NCI-H82 (cell line): ENCODE measurements at places on chromosomes 1 and 21.

- DNase-seq: no peak
These were observed 25.1 kb downstream of the USP24 start for GRCh38 chr1:55190109-55190508.

DNA sequence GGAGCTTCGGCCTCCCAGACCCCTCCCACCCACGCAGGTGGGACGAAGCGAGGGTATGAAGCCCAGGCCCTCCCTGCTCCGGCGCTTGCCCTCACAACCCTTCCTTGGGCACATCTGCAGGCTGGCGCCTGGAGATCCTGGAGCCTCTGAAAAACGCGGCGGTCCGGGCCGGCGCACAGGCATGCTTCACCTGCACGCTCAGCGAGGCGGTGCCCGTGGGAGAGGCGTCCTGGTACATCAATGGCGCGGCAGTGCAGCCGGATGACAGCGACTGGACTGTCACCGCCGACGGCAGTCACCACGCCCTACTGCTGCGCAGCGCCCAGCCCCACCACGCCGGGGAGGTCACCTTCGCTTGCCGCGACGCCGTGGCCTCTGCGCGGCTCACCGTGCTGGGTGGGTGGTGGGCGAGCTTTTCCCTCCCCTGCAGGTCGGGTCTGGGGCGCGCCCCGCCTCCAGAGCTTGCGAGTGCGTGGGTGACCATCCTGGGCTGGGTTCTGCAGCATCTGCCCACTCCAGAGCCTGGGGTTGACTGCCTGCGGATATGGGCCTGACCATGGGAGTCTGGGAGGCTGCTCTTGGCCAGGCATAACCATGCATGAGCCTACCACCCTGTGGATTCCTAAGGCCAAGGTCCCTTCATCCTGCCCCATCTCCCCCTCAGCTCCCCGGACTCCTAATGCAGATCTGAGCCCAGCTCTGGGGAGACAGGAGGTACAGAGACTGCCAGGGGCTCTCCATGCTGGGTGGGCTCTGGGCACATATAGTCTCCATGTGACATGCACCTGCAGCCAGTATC, 89.8 kb downstream of the TRIM11 start:
- no peak for DNase-seq

DNA sequence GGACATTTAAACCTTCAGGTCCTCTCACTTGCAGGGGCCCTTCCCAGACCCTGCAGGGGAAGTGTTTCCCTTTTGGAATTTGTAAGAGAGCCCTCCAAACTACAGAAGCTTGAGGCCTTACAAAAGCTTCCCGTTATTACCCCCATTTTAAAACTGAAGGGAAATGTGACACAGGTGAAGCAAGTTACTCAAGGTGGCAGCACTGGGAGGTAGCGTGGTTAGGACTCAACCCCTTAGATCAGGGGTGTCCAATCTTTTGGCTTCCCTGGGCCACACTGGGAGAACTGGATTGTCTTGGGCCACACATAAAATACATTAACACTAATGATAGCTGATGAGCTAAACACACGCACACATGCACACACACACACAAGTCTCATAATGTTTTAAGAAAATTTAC, 15.8 kb upstream of the ZC3H12A start:
- DNase-seq: no peak

- no peak for DNase-seq
These were observed 3.1 kb downstream of the TMEM125 start for GRCh38 chr1:43272576-43273571.

GRCh38 chr21:24294171-24294570, 1313.1 kb downstream of the MRPL39 start:
- DNase-seq: no peak

- no peak for DNase-seq
These were observed 153.0 kb downstream of the DNM3 start for GRCh38 chr1:171994293-171994692.

GRCh38 chr1:4133297-4133938, 233.3 kb upstream of the C1orf174 start:
- no peak for DNase-seq

- no peak for DNase-seq
These were observed 2.4 kb upstream of the KRTAP10-11 start for GRCh38 chr21:44643741-44644310.

- DNase-seq: no peak
These were observed 40.8 kb downstream of the PRSS38 start for GRCh38 chr1:227856147-227856858.

- DNase-seq: no peak
These were observed 7.0 kb upstream of the RWDD3 start for GRCh38 chr1:95226781-95227660.

GRCh38 chr1:59703918-59704378, 110.8 kb upstream of the HOOK1 start:
- DNase-seq: no peak

GRCh38 chr1:8858888-8859706, 19.4 kb downstream of the ENO1 start:
- peak; percentile 72 for DNase-seq

GRCh38 chr1:227731696-227732585, 3.2 kb downstream of the JMJD4 start:
- DNase-seq: peak; percentile 31

GRCh38 chr1:203685168-203685567, 58.5 kb downstream of the ATP2B4 start:
- no peak for DNase-seq

- DNase-seq: peak; percentile 26
These were observed 624 bp downstream of the RIPK4 start for GRCh38 chr21:41765973-41766882.

DNA sequence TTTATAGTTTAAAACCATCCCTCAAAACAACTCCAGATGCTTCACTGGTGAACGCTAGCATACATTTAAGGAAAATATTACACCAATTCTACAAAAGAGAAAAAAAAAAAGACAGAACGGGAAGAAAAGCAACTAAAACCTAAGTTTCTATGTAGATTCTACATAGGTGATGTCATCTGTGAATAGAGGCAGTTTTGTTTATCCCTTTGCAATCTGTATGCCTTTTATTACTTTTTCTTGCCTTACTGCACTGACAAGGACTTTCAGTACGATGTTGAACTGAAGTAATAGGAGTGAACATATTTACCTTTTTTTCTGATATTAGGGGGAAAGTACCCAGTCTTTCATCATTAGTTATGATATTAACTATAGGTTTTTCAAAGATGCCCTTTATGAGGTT, 101.7 kb upstream of the HAO2 start:
- DNase-seq: no peak

DNA sequence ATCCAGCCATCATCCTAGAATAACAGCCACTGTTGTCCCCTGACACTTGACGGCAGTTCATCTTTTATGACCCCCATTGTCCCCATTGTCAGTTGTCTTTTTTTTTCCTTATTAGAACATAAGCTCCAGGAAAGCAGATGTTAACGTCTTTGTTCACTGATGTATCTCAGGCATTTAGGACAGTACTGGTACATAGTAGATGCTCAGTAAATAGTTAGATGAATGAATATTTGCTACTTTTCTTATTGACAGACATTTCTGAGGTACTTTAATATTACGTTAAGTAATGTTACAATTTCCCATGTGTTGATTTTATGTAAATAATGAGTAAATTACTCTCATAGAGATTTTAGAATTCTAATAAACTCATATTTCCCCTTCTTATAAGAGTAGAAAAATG, 69.5 kb downstream of the ADARB1 start:
- no peak for DNase-seq

DNA sequence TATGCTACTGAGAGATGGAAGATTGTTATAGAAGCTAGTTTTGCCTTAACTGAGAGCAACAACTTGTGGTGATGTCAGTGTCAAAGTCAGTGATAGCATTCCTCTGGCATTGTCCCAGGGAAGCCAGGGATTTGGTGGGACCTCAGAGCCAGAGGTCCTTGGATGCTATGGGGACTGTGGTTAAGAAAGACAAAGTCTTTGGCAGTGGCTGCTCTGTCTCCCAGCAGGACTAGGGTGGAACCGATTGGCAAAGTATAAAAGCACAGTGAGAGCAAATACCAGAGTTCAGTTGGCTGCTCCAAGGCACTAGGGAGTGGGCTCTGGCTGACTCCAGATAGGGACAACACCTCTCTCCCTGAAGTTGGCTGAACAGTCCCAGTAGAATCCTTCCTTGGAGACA, 104.8 kb downstream of the GDAP2 start:
- DNase-seq: no peak

- no peak for DNase-seq
These were observed 633.1 kb upstream of the CHRM3 start for GRCh38 chr1:238753252-238753651.

DNA sequence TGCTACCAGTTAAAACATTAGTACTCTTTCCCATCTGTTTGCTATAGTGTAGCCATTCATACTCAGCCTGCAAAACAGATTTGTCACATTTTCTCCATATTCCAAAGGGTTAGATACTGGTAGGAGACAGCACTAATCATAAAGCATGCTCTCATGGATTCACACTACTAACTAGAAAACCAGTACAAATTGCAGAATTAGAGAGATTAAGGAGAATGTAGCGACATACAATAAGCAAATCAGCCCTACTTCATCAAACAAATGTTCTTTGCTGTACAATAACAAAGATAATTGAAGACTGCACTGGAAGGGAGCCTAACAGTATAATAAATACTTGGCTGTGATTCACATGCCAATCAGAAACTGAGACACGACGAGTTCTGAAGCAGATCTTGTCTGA, 368.0 kb upstream of the PRMT6 start:
- no peak for DNase-seq

DNA sequence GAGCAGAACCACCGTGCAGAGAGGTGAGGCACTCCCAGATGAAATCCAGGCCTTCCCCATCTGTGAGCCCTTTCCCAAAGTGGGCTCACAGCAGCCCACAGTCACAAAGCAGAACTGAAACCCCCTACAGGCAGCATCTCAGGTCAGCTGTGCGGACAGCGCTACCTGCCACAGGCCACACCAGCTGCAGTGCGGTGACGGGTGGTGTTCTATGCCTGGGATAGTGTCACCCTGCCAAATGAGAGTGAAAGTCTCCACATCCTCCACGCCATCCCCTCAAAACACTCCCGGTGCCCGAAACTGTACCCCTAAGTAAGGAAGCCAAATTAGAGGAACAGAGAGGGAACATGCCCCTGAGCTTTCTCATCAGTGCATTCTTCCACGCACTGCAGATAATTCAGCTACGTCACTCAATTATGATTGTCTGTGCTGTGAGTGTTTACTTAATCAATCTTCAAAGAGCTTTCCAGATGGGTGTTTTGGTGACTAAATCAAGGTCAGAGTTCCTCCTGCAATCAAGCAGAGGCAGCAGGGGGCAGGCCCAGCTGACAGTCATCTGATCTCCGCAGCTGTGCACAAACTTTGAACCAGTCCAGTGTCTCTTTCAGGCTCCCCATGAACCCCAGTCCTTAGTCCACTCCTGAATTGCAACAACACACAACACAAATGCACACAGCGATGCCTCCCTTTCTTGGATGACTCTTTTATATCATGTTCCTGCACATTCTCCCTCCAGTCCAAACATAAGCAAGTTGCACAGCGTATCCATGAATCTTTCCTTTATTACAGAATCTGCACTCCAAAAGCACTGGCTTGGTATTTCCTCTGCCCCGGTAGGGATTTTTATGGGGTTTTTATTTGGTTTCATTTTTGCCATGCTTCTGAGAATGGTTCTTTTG, 150.0 kb downstream of the TOMM20 start:
- DNase-seq: peak; percentile 69

- no peak for DNase-seq
These were observed 149.3 kb downstream of the PCBP3 start for GRCh38 chr21:45792682-45793383.

DNA sequence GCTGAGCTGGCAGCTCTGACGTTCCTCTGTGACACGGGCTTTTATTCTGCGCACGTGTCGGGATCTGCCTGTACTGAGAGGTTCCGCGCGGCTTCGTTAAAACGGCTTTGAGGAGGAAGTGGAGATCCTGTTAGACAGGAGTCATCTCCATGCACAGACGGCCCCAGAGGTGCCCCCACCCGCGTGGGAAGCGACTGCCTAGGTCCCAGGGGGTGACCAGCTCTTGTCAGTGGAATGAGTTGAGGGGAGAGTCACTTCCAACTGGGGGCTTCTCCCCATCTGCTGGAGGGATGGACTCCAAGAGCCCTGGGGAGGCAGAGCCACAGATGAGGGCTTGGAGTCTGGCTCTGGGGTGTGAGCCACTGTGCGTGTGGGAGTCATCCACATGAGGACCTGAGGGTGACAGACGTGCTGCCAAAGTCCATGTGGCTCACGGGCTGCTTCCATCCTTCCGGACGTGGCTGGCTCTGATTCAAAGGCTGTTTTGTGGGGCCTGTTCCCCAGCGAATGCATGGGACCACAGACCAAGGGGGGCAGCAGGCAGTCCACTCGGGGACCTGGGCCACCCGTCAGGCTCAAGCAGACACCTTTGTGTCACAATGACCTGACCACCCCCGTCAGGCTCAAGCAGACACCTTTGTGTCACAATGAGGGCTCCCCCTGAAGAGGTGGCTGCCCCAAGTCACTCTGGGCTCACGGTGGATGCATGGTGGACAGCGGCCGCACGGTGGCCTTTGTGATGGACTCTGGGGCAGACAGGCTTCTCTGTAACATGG, 26.8 kb downstream of the PTTG1IP start:
- DNase-seq: peak; percentile 69

DNA sequence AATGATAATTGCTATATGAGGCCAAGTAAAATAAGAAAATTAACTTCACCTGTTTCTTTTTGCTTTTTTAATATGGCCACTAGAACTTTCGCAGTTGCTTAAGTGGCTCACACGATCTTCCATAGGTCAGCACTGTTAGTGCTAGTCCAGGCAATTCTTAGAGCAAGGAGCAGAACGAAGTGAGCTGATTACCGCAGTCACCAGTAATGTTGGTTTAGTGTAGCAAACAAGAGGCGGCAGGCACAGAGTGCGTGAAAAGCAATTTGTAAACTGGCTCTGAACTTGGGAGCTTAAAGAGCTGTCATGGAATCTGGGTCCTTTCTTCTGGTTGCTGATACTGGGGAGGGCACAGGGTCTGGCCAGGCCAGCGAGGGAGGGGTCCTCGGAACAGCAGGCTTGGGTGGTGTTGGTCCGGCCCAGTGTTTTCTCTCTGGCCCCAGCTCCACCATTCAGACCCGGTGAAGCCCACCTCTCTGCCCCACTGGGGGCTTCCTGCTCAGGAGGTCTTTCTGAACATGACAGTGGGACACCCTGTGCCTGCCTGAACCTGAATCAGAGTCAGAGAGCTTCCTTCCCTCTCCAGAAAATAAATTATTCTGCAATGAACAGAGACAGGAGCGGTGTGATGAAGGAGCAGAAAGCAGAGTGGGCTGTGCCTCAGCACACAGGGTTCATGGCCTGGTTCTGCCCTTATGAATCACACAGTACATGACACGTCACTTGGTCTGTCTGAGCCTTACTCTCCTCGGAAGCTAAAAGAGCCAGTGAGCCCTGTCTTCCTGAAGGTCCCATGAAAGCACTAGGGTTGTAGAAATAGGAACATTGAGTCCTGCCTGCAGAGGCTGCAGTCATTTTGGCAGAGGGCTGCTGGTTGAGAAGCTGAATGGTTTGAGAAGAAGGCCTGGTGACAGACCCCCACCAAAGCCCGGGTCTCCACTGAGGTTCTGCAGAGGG, 11.9 kb downstream of the ETS2 start:
- DNase-seq: no peak

- no peak for DNase-seq
These were observed 5.4 kb downstream of the PPP2R5A start for GRCh38 chr1:212290608-212291007.
